ENCODE measurements at places on chromosomes 11 and 22.

DNA sequence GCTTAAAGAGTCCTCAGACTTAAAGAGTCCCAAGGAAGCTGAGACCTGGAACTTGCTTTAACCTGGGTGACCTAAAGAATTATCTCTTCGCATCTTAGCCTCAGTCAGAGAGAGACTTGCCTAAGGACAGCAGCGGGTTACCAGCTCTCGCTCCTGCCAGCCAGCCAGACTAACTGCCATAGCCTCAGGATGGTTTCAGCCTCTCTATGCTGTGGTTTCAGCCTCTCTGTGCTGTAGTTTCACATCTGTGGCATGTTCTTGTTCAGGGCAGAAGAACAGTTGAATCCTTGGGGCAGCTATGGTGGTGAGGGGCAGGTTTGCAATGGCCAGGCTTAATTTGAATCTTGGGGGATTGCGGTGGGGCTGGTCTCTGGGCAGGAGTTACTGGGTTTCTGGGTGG, 2.3 kb downstream of the FRMD8 start:
- DNase-seq: no peak

- DNase-seq: no peak
These were observed 13.4 kb upstream of the TPCN2 start for GRCh38 chr11:69035150-69035945.

GRCh38 chr11:119202554-119202953, 3.6 kb upstream of the CBL start:
- DNase-seq: no peak

DNA sequence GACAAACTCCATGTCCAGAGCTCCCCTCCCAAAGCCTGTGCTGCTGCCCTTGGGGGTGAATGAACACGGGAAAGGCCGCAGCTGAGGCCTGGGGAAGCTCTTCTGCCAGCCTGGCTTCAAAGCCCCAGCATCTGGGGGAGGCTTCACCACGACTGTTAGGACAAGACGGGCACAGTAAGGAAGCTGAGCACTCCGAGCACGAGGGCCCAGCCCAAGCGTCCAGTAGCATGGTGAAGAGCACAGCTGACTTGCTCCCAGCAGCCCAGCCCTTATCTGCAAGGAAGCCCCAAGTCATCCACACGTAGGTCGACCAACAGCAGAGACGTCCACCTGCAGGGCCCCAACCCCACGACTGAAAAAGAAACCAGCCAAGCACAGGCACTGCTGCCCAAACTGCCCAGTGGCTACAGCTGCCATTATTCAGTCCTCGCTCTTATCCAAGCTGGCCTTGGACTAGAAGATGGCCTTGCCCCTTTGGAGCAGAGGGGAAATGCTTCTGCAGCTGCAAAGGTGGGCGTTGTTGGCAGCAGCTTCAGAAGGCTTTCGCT, 62.5 kb downstream of the SHANK2 start:
- no peak for DNase-seq

- peak; percentile 75 for DNase-seq
These were observed 29.1 kb upstream of the SYT9 start for GRCh38 chr11:7222619-7223018.

DNA sequence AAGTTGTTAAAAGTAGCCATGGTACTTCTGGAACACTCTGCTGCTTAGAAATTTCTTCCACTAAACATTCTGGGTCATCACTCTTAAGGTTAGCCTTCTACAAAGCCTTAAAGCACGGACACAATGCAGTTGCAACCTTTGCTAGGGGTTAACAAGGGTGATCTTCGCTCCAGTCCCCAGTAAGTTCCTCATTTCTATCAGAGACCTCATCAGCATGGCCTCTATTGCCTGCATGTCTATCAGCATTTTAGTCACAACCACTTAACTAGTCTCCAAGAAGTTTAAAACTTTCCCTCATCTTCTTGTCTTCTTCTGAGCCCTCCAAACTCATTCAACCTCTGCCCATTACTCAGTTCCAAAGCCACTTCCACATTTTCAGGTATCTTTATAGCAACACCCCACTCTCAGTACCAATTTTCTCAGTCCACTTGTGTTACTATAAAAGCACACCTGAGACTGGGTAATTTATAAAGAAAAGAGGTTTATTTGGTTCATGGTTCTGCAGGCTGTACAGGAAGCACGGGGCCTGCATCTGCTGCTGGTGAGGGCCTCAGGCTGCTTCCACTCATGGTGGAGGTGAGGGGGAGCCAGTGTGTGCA, 48.7 kb upstream of the TH start:
- DNase-seq: no peak

DNA sequence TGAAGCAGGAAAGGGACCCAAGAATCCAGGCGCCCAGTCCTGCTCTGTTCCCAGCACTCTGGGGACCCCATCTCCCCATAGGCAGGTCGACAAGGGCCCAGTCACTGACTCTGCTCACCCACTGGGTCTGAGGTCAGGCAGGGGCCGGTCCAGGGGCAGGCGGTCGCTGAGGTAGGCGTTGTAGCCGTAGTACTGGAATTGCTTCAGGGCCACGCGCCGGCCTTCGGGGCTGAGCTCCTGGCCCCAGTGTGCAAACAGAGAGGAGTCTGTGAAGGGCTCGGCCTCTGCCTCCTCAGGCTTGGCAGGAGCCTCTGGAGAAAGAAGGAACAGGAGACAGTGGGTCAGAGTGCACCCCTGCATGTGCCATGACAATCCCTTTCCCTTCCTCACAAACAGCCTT, 95.6 kb upstream of the CSNK2A3 start:
- DNase-seq: no peak

DNA sequence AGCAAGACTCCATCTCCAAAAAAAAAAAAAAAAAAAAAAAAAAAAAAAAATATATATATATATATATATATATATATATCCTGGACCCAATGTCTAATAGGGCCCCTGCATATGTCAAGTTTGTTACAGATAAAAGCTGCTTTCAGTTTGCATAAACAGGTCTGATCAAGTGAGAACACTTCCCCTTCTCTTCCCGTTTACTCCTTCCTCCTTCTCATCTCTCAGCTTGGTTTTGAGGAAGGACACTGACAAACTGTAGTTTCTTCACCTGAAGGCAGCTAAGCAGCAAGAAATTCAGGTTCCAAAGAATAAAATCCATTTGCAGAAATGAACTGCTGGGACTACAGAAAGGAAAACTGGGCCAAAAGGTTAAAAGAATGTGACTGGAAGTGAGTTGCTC, 11.7 kb downstream of the THOC5 start:
- no peak for DNase-seq

GRCh38 chr11:120144501-120144900, 6.6 kb upstream of the TRIM29 start:
- DNase-seq: no peak

- DNase-seq: peak; percentile 11
These were observed 304.6 kb downstream of the OPCML start for GRCh38 chr11:133227632-133228111.

DNA sequence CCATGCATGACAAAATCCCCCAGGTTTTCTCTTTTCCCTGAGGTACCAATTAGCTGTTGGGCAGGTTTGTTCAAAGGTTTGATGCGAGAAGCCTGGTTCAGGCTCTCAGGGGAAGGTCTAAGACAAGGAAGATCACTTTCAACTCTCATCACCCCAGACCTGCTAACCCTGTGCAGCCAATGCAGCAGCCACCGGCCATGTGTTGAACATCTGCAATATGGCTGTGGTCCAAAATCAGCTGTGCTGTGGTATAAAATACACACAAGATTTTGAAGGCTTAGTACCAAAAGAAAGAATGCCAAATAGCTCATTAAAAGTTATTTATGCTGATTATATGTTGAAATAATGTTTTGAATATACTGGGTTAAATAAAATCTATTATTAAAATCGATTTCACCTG, 58.5 kb downstream of the SMCO4 start:
- DNase-seq: no peak

- no peak for DNase-seq
These were observed 9.0 kb downstream of the RAC2 start for GRCh38 chr22:37234736-37235711.

DNA sequence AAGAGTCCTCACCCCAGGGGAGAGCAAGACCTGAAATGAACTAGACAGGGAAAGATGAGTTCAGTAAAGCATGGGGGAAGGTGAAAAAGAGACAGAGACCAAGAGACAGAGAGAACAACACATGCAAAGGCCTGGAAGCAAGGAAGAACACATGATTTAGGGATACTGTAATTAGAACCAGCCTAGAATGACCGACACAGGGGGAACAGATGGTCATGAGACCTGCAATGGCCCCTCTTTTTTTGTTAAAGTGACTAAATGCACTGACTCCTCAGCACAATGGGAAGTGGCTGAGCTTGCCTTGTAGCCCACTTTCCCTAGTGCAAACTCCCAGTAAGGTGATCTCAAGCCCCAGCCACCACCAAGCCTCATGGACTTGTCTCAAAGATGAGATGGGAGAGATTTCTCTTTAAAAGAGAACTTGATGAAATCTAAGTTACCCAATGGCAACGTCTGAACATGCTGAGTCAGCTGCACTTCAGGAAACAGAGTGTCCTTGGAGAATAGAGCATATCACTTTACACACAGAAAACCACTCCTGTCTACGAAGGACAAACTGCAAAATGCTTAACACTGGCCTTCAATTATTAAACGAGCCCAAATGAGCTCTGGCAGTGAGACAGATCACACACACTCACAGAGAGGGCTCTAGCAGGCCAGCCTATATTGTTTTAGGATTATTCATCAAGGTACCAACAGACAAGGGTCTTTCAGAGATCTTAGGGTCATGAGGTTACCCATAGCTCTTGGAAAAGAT, 91.0 kb downstream of the SERGEF start:
- no peak for DNase-seq

DNA sequence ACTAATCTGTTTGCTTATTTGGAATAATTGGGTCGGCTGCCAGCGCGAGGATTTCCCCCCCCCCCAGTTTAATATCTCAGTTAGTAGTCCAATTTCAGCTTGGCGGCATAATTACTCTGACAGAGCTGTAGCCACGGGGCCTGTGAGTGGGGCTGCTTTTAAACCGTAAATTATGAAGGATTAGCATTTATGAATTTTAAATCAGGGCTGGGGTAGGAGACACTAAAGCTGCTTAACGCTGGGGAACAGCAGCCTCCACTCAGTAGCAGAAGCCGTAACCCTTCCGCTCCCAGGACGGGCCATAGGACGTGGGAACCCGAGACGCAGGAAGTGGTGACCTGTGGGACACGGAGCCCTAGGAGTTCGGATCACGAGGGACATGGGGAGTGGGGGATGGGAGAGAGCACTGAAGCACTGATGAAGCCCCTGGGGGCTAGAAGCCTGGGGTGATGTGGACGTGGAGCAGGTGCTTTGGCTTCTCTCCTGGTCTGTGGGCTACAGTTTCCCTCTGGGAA, 66.2 kb upstream of the LMO1 start:
- peak; percentile 84 for DNase-seq
